ENCODE measurements at places on chromosomes 3 and 15. TPM values are rescaled to one million over a fixed set of nuclear protein-coding genes. Genes with fewer than 3 reads are reported as not detected.

DZIP1L gene
- 8.0 TPM for total RNA-seq

MAP2K1 gene
- total RNA-seq, result 40.4 TPM

ARNT2 gene
- 0.76 TPM for total RNA-seq

SPRED1 gene
- total RNA-seq, result 24.5 TPM
